ENCODE measurements at places on chromosomes 4 and X. TPM values are rescaled to one million over a fixed set of nuclear protein-coding genes. Genes with fewer than 3 reads are reported as not detected.

The RPL10 gene
- total RNA-seq: 925 TPM

The GLRB gene
- 2.4 TPM for total RNA-seq

The TBC1D19 gene
- 13.9 TPM for total RNA-seq

The CAPN6 gene
- 1.0 TPM for total RNA-seq

GRCh38 chr4:139889901-139890300 is 224.3 kb downstream of the MGST2 start:
- H3K4me1 ChIP-seq: peaks cover 16% of the 10 kb centered on the region
- no peak for DNase-seq
- H3K36me3 ChIP-seq: no peaks in the 10 kb centered on the region
- H3K4me3 ChIP-seq: no peak overlapping the region

GRCh38 chr4:86685401-86685800 is 91.3 kb downstream of the PTPN13 start:
- H3K27me3 ChIP-seq: no peaks in the 10 kb centered on the region
- H3K4me3 ChIP-seq: no peak overlapping the region
- H3K4me1 ChIP-seq: no peaks in the 10 kb centered on the region
- no peaks in the 10 kb centered on the region for H3K36me3 ChIP-seq

DNA sequence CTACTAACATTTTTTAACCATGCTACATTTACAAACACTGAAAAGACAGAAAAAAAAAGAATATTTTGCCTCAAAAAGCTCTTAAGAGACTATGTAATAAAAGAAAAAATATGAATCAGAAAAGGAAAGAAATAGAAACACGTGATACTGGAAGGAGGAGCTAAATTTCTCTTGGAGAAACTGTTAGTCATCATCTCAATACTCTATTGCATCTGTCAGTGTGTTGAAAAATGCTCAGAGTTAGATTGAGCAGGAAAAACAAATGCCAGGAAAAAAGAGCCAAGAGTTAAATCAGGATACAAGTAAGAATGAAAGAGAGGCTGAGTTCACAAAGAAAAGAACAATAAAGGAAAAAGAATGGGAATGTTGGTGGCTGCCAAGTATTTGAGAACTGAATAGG is 2.6 kb downstream of the RAB28 start:
- peaks cover 11% of the 10 kb centered on the region for H3K4me1 ChIP-seq
- H3K27me3 ChIP-seq: no peaks in the 10 kb centered on the region
- DNase-seq: no peak

DNA sequence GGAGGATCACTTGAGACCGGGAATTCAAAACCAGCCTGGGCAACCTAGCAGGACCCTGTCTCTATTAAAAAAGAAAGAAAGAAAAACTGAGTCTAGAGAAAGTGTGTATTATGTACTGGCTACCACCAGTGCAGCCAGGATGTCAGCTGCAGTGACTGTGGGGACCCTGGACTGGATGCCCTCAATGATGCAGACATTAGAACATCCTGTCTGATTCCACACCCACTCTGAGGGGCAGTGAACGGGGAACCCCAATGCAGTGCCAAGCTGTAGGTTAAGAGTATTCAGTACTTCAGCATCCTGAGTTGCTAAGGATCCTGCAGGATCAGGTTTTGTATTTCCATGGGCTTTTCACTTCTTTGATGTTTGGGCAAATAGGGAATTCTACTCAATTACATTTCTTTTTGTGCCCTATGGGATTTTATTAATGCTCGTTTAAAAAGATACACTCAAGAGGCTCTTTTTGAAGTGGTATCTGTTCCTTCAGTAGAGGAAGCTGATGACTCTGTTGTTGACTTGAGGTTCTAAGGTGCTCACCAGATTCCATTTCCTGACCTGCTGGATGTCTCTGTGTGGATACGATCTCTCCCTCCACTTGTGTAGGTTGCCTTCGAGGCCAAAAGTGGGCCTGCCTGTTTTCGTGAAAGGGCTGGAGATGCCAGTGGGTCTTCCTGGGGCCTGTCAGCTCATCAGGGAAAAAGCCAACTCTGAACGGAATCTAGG is 85.9 kb upstream of the CLCN4 start:
- H3K27me3 ChIP-seq: no peaks in the 10 kb centered on the region
- no peaks in the 10 kb centered on the region for H3K4me1 ChIP-seq
- DNase-seq: no peak
- H3K36me3 ChIP-seq: no peaks in the 10 kb centered on the region

All from testis (tissue), 5 donors.